ENCODE measurements at places on chromosomes 12 and 14.

GRCh38 chr14:64637735-64638473 lies 66.3 kb upstream of the PLEKHG3 start:
- DNase-seq: no peak

- no peak for DNase-seq
Measured at GRCh38 chr12:13538136-13538535, 341.6 kb downstream of the EMP1 start.

DNA sequence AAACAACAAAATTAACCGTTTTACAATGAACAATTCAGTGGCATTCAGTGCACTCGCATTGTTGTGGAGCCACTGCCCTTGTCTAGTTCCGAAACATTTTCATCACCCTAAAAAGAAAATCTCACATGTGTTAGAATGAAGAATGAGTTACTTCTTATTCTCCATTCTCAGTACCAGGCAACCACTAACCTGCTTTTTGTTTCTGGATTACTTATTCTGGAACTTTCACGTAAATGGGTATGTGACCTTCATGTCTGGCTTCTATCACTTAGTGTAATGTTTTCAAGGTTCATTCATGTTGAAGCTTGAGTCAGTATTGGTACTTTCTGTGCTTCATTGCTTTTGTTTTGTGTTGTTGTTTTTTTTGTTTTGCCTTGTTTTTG lies 15.6 kb downstream of the RCOR1 start:
- DNase-seq: no peak

- DNase-seq: no peak
Measured at GRCh38 chr12:95187865-95188415, 29.3 kb downstream of the FGD6 start.

DNA sequence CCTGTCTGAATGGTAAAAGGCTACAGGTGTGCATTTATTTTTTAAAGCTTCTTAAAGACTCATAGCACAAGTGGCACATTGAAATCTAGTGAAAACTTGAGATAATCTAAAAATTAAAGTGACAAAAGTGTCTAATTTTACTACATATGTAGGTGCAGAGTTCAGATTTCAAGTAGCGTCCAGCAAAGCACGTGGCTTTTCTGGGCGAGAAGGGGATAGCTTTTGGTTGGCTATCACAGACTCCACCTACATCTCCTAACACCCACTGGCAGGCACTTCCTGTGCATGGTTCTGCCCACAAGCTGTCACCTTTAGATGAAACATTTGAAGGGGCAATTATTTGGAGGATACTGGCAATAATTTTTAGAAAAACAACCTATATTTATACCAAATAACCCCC lies 1.9 kb upstream of the PITPNM2 start:
- DNase-seq: no peak

DNA sequence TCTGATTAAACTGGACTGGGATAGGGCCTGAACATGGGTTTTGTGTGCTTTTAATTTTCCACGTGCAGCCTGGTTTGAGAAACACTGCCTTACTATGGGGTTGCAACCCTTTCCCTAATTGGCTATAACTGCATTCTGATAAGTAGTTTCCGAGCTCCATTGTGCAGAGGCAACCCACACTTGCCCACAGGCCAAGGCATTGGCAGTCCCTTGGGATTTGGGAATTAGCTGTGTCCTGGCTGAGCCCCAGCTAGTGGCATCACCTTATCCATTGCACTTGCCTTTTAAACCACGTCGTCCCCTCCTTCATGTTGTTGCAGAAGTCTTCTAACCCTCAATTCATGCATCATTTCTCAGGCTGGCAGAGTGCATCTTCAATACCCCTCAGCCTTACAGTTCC lies 10.2 kb downstream of the VCPKMT start:
- DNase-seq: no peak

- DNase-seq: no peak
Measured at GRCh38 chr12:66679461-66680084, 697 bp upstream of the GRIP1 start.

DNA sequence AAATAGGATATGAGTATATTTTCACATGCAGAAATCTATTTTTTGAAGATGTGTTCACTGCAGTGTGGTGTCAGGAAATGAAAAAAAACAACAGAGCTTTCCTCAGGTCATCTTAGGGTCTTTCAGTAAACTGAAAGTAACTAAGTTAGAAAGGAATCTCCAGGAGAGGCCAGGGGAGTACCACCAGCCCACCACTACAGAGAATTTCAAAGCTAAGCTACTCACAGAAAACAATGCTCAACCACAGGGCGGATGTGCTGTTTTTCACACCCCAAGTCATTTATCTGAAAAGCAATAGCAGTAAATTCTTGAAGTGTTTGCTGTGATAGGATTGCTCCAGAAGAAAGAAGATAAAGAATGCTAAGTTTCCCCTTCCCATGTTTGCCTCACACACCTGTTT lies 79.0 kb downstream of the IFNG start:
- no peak for DNase-seq

DNA sequence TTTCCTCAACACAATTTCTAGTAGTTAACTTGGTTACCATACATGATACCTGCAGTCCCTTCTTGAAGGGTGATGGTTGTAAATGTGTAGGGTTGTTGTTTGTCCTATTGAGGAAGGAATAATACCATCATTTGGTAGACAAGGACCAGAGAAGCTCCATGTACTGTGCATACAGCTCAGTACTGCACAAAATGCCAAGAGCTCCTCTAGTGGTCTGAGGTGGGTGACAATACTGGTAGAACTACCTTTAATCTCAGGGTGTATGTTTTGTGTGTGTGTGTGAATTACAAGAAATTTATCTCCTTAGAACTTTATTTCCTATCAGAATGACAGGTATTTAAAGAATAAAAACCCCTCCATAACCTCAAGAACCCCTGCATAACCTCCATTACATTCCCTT lies 575.3 kb downstream of the TMTC2 start:
- DNase-seq: no peak

DNA sequence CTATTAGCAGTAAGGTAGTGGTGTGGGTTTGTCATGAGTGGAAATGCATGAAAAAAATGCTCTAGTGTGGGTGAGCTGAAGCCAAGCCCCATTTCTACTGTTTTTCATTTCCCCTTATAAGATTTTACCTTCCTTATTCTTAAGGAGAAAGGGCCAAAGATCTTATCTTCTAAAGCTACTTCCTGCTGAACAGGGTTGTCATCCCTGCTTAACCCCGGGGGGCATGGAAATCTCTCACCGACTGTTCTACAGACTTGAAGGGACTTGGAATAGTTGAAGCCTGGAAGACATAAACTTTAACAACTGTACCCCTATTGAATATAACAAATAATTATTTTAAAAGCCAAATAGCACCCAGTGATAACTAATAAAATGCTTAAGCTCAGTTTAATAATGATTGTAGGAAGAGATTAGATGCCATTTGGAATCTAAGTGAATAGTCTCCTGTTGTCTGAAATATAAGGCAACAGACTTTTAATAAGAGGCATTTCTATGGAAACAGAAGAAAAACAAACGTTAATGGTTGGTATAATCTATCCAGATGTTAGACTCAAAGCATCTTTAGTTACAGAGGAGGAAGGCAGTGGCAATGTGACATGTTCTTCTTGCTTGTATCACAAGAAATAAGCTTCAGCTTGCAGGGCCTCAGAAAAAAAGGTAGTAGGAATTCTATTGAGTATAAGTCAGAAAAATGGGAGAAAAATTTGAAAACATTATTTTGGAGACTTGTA lies 1.8 kb upstream of the GMFB start:
- no peak for DNase-seq
